ENCODE measurements at places on chromosomes 12 and 14.

DNA sequence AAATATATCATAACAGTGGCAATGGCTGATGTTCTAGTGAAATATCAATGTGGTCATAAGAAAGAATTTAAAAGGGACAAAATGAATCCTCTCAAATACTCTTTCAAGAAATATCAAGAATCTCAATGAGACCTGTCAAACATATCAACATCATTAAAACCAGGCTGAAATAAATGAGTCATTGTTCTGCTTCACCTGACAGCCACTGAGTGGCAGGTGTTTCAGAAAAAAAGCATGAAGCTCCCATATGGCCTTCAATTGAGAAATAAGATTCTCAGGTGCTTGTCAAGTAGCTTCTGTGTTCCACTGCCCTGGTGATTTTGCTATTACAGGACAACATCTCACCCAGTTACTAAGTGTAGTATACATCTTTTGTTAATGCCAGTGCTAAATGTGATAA lies 21.5 kb downstream of the ANAPC5 start:
- DNase-seq, result no peak

GRCh38 chr12:104641862-104642261 lies 185.1 kb downstream of the CHST11 start:
- DNase-seq, result no peak

- DNase-seq, result no peak
These were observed 27.4 kb upstream of the DIP2B start for GRCh38 chr12:50477241-50477832.

DNA sequence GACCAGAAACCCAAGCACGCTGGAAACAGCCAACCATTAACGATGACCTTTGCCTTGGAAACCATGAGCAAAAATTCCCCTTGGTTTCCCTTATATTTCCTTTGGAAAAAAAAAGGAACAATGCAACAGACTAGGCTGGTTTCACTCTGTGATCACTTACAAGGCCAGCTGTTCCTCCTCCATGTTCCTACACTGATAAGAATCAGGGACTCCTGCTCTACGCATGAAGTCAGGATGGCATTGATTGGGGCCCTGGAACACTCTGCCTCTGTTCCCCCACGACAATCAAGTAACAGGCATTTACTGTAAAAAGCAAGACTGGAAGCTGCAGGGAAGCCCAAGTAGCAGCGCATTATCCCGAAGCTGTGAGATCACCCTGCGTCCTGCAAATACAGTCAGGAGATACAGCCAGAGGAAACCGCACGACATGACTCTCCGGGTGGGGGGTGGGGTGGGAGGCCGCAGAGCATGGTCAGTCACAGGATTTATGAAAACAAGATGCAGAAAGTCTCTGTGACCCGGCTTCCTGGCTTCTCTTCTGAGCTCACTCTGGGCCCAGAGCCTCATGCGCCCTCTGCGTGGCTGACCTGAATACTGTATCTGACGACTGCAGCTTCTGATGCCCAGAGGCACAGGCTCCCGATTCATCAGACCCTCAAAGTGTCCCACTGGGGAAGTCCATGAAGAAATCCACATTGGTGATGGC lies 31.1 kb downstream of the SSH1 start:
- DNase-seq, result no peak

- DNase-seq, result no peak
These were observed 871.6 kb upstream of the MDGA2 start for GRCh38 chr14:48546996-48547395.

GRCh38 chr12:6867413-6868210 lies at the start of gene TPI1:
TPI1 (plus strand) TSS chr12:6867531; CDS start chr12:6867567, 36 bp downstream.
- DNase-seq, result peak; percentile 67

DNA sequence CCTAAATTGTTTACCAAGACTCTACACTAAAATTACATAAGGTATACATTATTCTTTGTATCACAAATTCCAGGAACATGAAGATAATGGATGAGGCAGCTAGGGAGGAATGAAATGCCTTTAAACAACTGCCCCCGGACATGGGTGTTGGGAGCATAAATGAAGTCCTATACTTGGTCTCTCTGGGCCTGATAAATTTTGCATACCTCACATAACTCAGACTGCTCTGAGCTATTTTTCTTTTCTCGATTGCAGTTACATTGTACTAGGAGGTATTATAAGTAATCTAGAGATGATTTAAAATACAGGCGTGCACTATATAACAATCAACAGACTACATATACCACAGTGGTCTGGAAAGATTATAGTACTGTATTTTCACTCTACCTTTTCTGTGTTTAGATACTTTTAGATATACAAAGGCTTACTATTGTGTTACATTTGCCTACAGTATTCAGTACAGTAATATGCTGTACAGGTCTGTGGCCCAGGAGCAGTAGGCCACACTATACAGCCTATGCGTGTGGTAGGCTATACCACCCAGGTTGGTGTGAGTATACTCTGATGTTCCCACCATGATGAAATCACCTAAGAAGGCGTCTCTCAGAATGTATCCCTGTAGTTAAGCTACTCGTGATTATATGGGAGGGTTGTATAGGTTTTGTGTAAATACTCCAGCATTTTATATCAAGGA lies 14.3 kb downstream of the FNTB start:
- DNase-seq, result no peak

DNA sequence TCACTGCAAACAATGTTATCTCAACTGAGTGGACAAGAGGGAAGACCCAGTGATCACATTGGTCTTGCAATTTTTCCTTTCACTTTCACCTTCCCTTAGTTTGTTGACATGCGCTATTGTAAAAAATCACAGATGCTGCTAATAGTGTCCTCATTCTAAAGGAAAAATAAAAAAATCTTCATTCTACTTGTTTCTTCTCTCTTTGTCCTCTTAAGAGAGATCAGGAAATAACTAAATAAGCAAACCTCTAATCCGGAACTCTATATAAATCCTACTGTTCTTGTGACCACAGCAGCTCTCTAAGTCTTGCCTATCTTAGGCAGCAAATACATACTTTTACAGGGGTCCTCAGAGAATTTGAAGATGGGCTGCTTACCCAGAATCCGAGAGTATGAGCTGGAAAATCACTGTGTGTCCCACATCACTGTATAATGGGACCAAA lies 257.7 kb downstream of the NAV3 start:
- DNase-seq, result no peak

DNA sequence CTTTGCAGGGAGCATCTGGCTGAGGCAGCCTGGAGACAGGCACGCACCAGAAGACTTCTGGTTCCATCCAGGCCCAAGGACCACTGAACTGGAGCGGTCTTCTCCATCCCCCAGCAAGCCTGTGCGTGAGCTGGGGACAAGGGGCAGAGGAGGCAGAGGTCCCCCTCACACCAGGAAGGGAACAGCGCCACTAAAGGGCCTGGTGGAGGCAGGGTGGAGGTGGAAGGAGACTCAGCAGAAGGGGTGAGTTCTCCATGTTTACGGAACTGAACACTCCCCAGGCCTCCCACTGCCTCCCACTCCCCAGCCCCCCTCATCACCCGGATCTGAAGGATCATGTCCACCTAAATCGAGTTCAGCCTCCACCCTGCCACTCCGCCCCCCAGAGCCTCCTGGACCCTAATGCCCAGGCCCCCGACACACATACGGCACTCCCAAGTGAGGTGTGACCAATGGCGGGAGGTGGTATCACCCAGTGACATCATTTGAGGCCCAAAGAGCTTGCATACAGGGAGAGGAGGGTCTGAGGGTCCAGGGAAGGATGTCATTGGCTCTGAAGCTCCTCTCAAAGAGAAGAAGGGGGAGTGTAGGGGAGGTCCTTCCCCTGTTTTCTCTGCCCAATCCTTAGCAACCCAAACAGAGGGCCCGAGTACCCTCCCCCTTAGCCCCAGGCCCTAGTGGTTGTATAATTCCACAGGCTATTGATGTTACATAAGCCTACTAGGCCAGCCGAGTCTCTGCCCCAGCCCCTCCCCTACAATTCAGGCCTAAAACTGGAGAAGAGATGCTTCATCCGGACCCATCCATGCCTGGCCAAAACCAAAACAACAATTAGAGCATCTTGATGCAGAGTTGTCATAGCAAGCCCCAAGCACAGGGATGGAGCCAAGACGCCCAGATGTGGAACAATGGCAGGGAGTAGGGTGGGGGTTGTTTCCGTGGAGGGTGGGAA lies 1.0 kb downstream of the FAIM2 start:
- no peak for DNase-seq

- DNase-seq, result no peak
These were observed 3.2 kb downstream of the KCNH3 start for GRCh38 chr12:49541911-49542505.

DNA sequence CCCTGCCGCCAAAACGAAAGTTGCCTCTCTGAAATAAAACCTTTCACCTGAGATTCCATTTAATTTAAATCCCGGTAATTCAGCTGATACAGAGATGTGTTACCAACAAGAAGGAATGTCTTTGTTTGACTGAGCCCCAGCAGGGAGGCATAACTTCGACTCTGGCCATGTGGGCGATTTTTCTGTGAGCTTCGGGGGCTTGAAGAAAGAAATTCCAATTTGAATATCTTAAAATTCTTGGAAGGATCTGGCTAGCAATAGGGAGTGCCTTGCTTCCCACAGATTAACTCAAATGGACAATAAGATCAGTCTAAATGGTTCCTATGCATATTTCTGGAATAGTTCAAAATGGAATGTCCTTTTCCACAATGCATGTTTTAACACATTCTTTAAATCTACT lies 252.5 kb upstream of the TMPO start:
- DNase-seq, result peak; percentile 3

DNA sequence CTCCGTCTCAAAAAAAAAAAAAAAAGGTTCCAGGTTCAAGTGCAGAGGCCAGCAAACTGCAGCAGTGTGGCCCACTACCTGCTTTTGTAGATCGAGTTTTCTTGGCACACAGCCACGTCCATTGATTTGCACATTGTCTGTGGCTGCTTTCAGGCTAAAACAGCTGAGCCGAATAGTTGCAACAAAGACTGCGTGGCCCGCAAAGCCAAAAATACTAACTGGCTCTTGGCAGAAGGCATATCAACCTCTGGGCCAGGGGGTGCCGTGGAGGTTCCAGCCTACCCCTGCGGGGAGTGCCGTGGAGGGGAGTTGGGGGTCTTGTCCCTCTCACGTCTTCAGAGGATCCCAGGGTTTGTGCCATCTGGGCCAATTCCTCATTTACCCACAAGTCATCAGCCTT lies 170.1 kb downstream of the ADGRD1 start:
- DNase-seq, result no peak

DNA sequence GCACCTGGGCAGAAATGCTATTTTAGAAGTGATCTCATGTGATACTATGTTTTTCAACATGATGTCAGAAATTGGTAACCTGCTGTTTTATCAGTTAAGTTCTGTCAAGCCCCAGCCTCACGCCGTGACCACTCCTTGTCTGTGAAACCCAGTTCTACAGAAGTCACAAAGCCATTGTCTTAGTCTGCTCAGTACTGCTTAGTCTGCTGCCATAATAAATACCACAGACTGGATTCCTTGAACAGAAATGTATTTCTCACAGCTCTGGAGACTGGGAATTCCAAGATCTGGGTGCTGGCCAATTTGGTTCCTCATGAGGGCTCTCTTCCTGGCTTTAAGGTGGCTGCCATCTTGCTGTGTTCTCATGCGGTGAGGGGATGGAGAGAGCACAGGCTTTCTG lies 176.9 kb downstream of the PRKCH start:
- no peak for DNase-seq

- no peak for DNase-seq
These were observed 63.8 kb upstream of the PLEKHG7 start for GRCh38 chr12:92639017-92639416.

- DNase-seq, result no peak
These were observed 66.9 kb downstream of the PLEKHG3 start for GRCh38 chr14:64771161-64771560.

GRCh38 chr14:93047661-93048060 lies 68.1 kb downstream of the ITPK1 start:
- DNase-seq, result no peak

DNA sequence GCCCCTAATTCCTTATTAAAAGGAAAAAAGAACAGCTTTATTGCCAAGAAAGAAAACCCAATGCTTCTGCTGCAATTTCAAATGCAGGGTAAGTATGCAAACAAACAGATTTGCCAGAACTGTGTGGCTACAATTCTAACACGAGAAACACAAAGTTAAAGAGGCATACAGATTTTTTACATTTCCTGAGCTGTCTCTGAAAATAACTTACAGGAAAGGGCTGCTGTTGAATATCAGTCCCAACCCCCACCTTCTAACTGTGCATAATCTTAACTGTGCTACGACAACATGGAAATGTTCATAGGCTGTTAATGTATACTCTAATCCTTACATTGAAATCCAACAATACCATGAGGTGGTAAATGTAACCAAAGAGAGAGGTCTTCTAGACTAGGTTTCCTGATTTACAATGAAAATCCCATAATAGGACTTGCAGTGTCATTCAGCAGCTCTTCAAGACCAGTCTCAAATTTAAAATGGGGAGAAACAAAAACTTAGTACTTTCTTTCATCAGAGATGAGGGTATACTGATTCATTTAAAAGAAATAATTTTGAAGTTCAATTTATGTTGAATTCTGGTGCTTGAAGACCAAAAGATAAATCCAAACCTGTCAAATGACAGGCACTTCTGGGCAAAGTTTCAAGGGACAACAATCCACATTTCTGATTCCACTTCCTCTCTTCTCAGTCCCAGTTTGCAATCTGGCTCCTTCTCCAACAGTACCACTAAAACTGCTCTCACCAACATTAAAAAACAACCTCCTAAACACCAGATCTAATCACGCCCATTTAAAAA lies 14.4 kb downstream of the FGD6 start:
- DNase-seq, result no peak

GRCh38 chr12:8096281-8096915 lies 14.3 kb downstream of the NECAP1 start:
- DNase-seq, result no peak

DNA sequence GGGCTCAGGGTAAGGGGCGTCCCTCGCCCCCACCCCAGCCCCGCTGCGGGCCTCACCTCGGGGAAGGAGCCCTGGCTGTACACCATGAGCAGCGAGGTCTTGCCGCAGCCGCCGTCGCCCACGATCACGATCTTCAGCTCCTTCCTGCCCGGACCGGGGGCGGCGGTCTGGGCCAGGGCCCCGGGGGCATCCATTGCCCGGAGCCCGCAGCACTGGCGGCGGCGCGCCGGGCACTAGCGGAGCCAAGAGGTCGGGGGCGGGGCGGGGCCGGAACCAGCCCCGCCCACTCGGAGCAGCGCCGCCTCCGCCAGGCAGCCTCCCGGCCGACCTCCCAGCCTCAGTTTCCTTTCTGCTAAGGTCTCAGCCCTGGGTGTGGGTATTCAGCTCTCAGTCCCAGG lies at the start of gene RHOF:
TSS of gene RHOF (minus strand) at position 249 of the 398 bp plus-strand sequence. CDS start at position 194, 55 bp downstream.
- DNase-seq, result no peak

DNA sequence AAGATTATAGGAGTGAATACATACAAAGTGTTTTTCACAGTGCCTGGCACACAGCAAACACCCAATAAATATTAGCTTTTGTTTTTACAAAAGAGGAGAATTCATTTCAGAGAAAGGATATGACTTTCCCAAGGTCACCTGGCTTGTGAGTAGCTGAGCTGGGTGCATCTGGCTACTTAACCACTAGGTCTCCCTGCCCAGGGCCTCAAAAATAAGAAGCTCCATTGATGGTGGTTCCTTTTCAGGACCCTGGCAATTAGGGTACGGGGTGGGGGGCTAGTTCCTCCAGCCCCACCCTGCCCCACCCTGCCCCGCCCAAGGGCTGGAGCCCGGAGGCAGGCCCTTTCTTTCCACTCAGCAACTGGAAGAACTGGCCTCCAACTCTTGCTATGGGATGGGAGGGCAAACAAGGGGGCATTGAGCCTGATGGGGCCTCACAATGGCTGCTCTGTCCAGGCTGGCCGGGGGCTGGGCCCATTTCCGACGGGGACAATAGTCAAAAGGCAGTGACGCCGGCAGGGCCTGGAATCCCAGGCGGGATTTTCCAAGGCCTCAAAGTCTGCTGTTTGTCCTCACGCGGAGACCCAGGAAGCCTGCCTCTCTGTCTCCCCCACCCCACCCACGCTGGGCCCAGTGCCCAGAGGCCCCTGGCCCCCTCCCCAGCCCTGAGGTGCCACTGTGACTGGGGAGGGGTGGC lies 8.2 kb upstream of the ATG101 start:
- no peak for DNase-seq

- no peak for DNase-seq
These were observed 19.1 kb upstream of the DHRS7 start for GRCh38 chr14:60184146-60184904.
